ENCODE measurements at places on chromosomes 13 and 19.

- DNase-seq: no peak
Measured at GRCh38 chr13:101545521-101545920, 93.0 kb downstream of the ITGBL1 start.

DNA sequence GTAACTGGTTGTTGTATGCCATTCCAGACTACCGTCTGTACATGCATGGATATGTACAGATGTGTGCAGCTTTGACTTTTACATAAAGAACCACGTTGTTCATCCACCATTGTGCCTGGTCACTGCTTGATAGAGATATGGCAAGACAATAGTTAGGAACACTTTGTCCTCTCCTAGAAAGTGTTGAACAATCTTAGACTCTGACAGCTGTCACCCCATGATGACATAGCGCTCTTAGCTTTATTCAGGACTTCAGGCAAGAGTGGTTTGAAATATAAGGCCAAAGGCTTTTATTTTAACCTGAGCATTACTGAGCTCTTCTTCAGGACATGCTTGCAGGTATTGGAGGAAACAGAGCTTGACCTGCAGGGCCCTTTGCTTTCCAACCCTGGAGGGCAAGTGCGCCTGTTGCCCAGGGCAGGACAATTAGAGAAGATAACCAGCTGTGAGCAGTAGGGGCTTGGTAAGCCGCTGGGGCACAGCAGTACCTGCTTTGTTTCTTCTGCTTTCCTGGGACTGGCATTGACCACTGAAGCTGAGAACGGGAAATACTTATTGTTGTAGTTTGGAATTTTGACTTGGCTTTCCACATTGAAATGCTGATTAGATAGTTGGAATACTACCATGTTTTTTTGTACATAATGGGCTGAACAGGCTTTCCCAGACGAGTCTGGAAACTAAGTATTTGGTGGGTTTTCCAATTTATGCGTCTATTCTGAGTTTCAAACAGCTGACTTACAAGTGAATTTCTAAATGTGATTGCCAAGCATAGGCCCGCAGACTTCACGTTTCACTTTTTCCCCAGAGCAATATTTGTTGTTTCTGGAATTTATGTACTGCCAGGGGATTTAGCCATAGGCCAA is 51.1 kb downstream of the GARRE1 start:
- no peak for DNase-seq

GRCh38 chr13:51760592-51760991 is 43.4 kb downstream of the DHRS12 start:
- DNase-seq: no peak

- DNase-seq: no peak
Measured at GRCh38 chr13:102769679-102770078, 3.9 kb downstream of the TEX30 start.

GRCh38 chr13:23695711-23696464 is 125.7 kb downstream of the TNFRSF19 start:
- peak; percentile 26 for DNase-seq

DNA sequence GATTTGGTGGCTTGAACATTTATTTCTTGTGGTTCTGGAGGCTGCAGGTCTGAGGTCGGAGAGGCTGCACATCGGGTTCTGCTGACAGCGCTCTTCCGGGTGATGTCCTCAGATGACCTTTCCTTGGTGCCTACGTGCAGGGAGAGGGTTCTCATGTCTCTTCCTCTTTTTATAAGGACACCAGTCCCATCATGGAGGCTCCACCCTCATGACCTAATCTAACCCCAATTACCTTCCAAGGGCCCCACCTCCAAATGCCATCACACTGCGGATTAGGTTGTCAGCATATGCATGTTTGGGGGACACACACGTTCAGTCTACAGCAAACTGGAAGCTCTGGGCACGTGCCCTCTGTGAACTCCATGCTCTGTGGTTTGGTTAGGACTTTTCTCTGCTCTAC is 338.6 kb downstream of the FGF9 start:
- no peak for DNase-seq

DNA sequence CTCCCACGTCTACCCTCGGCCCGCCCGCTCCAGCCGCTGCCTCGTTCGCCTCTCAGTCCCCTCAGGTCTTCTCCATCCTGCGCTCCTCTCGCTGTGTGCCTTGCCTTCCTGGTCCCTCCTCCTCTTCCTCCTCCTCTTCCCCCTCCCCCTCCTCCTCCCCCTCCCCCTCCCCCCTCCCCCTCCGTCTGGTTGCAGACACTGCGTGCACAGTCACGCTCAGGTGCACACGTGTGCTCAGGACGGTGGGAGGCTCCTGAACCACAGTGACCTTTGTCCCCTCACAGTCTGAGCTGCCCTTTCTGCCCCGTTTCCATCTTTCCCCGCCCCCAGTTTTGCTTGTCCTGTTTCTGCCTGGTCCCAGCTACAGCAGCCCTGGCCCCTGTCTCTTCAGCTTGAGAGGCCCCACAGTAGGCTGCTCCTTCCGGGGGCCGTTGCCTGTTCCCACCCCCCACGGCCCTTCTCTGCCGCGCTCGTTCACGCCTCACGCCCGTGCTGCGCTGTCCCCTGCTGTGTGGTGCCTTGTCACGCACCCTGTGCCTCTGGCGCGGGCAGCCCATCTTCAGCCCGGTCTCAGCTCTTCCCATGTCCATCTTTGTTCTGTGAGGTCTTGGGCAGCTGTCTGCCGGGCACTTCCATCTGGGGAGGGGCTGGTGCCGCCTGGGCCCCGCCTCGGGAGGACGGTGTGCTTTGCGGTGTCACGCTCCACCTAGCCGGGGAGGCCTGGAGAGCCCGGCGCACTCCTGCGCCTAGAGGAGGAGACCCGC is 13.8 kb upstream of the RPS15 start:
- DNase-seq: no peak

DNA sequence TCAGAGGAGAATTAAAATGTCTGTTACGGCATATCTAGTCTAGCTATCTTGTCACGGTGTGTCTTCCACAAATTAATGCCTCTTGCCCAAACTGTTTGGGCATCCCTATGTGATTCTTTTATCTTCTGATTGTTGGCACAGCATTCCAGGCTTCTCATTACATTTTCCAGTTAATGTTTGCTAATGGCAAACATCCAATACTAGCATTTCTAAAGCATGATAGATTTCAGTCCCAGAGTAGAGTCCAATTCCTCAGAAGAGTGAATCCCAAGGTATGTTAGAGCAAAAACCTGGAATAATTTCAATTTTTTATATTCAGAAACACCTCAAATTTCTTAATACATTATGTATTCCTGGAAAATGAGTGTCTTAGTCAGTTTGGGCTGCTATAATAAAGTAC is 684.5 kb upstream of the SLITRK1 start:
- no peak for DNase-seq

- peak; percentile 52 for DNase-seq
Measured at GRCh38 chr19:10699650-10700335, 1.4 kb upstream of the QTRT1 start.

DNA sequence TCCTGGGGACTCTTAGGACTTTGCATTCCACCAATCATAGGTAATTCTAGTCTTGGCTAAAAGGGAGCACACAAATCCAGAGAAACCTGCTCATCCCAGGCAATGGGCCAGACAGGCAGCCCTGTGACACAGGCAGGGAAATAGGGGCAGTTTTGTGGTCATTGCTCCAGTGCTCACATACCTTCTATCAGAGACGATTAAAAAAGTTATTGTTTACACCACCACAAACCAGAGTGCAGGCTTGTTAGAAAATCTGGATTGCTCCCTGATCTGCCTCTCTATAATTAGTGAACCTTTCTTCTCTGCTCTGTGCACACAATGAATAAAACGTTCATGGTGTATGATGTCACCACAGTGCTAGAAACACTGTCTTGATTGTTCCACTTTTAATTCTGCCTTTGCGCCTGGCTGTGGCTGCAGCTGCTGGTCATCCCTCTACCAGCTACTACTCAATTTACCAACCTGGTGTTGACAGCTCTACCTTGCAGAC is 121.6 kb upstream of the SPATA13 start:
- DNase-seq: no peak

DNA sequence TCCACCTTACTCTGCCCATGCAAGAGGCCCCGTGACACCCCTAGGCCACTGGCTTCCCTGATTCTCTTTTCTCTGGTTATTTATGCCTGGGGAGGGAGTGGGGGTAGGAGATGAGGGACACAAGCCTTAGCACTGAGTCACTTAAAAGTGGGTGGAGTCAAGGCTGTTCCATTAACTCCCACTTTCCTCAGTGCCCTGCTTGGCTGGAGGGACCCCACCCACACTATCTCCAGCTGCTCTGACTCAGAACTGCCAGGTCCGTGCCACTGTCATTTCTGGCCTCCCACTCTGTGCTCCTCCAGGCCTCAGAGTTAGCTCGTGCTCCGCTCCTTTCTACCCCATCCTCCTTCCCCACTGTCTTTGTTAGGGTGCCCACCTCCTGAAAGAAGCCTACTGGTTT is 113.4 kb upstream of the UQCRFS1 start:
- DNase-seq: no peak

- peak; percentile 64 for DNase-seq
Measured at GRCh38 chr13:19959141-19959830, 759 bp downstream of the ZMYM2 start.

DNA sequence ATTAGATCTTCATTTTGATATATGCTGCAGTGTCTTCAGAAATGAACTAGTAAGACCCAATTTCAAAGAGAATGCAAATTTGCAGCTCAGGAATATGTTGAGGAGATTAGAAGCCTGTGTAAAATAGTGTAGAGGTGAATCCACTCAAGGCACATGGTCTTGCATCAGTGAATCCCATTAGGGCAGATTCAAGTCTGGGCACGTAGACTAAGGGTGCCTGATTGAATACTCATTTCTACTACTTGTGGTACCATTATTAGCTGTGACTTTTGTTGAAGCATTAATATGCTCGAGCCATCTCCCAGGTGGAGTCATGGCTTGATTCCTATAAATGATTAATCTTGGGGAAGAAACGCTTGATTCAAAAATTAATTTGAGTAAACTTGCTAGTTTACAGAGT is 129.4 kb downstream of the AKAP11 start:
- no peak for DNase-seq

- no peak for DNase-seq
Measured at GRCh38 chr19:18558202-18558555, 509 bp downstream of the KXD1 start.

- DNase-seq: no peak
Measured at GRCh38 chr19:54343868-54344267, 4.9 kb upstream of the LILRA4 start.

All from activated T-cell treated with anti-CD3 and anti-CD28 coated beads for 24 hours (primary cell).